ENCODE measurements at places on chromosomes 11 and 22.

DNA sequence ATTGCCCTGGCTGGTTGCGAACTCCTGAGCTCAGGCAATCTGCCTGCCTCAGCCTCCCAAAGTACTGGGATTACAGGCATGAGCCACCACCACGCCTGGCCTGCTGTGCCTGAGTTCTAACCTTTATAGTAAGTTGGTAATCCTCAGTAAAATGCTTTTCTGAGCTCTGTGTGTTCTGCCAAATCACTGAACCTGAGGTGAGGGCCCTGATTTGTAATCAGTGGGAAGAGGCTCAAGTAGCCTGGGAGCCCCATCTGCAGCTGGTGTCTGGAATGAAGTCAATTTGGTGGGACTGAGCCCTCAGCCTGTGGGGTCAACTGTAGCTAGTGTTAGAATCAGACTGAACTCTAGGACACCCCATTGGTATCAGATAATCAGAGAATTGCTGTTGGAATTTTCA, 72.6 kb upstream of the PARVG start:
- DNase-seq = no peak

DNA sequence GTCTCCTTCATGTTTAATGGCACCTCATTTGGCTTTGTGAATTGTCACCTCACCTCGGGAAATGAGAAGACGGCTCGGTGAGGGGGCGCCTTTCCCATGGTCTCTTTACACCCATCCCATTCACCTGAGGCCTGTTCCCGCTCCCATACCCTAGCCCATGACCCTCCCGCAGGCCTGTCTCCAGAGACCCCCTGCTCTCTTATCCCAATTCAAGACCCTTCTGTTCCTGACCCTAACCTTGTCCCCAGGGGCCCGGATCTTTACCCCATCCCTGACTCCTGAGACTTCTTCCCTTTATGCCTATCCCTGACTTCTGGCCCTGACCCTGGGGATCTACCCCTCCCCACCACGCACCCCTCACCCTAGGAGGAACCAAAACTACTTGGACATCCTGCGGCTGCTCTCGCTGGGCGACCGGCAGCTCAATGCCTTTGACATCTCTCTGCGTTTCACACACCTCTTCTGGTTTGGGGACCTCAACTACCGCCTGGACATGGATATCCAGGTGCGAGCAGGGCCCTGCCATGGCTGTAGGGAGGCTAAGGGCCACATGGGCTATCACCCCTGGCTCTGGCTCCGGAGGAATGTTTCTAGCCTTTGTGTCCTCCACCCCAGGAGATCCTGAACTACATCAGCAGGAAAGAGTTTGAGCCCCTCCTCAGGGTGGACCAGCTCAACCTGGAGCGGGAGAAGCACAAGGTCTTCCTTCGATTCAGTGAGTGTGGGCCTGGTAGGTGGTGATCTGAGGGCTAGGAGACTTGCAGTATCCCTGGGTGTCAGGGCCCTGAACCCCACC, 7.9 kb downstream of the INPPL1 start:
- DNase-seq = no peak

- DNase-seq = no peak
These were observed 64.0 kb downstream of the RPUSD4 start for GRCh38 chr11:126147208-126148111.

DNA sequence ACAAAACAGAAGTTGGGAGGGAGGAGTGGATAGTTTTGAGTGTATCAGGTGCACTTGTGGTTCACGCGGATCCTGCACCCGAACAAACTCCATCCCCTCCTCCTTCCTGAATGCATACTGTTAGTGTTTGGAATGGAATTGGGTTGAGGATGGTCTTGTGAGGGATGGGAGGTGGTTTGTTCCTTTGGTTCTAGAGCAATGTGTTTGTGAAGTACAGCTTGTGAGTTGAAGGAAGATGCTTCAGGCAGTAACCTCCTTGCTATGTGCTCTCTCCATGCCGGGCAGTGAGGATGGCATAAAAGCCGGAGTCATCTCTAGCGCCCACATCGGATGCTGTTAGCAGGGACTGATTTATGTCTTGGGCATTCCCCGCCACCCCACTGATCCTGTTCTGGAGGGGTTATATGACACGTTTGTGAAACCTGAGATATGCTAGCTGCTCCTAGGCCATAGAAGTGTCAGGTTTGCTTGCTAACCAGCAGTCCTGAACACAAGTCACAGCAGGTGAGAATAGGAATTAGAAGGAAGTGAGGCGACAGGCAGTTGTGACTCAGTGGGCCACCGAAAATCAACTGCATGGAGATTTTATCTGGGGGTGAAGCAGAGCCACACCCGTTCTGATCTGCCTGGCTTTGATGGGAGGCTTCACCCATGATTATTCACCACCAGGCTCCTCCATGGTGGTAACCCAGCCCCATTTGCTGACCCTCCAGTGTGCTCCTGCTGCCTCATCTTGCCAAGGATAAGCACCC, 2.2 kb downstream of the BCR start:
- DNase-seq = no peak

- DNase-seq = no peak
These were observed 389.0 kb downstream of the TBC1D22A start for GRCh38 chr22:47151490-47151889.

DNA sequence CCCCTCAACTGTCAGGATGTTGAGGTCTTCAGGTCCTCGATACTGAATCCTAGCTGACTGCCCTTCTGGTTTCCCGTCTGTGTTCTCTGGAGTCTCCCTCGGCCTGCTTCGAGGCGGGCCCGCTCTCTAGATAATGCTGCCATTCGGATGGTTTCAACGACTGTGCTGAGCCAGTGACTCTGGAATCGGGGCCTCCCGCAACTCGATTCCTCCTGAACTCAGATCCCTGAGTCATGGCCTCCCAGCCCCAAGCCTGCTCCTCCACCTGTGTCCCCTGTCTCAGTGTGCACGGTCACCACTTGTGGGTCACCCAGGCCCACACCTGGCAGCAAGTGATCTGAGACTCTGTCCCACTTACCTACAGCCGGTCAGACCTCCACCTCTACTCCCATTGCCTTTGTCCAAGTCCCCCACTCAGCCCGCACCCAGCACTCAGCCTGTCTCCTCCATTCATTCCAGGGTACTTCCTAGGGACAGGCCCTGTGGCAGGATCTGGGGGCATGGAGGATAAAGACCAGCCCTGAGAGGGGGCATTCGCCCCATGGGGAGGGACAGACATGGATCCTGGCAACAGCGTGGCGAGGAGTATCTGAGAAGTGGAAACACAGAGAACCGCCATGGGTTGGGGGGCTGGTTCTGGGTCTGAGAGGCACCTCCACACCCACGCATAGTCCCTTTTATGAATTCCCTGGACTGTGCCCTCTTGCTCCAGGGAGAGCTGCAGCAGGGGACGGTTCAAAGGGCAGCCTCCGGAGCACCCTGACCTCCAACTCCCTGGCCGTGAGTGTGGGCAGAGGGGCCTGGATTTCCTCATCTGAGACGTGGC, 14.3 kb downstream of the MPST start:
- DNase-seq = no peak

- DNase-seq = no peak
These were observed 110.3 kb upstream of the SYT13 start for GRCh38 chr11:45396394-45396793.

GRCh38 chr22:30667494-30668385, at the start of gene DUSP18:
DUSP18 (minus strand) TSS chr22:30667875; CDS start chr22:30664003, 3,872 bp downstream.
- peak; percentile 93 for DNase-seq

GRCh38 chr11:43908191-43908590, 27.6 kb downstream of the ALKBH3 start:
- DNase-seq = no peak

- DNase-seq = no peak
These were observed 192.6 kb downstream of the HIPK3 start for GRCh38 chr11:33449798-33450197.
